ENCODE measurements at places on chromosomes 16 and 17.
A peak's percentile ranks its signal among the peaks of the same experiment; 100 is the strongest.

DNA sequence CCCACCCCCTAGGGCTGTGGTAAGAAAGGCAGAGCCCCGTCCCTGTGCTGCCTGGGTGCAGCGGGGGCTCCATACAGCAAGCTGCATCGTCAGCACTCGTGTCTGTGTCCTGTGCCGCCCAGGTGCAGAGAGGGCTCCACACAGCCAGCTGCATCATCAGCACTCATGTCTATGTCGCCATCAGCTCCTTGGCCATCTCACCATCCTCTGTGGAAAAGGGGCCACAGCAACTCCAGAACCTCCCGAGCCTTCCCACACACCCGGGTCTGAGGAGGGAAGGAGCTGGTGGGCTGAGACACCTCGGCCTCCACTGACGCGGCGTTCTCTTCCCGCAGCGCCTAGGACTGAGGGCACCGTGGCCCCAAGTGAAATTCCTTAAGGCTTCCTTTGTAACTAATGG is 72.9 kb upstream of the CHMP6 start:
- DNase-seq, result no peak

GRCh38 chr16:3328643-3329042 is 23.3 kb downstream of the ZNF75A start:
- no peak for DNase-seq

DNA sequence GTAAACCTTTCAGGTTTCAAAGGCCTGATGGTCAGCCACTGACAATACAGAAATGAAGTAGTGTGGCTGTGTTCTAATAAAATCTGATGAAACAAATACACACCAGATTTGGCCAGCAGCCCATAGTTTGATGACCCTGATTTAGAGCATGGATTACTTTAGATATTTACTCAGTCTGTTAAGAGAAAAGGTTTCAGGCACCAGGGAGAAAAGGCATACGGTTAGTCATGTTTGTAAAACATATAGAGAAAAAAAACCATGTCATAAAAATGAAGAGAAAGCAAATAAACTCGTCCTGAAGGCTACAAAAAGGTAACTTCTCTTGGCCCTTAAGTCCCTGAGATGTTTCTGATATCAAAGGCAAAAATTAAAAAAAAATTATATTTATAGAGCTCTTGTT is 112.1 kb downstream of the ADAMTS18 start:
- no peak for DNase-seq

- no peak for DNase-seq
Observed at GRCh38 chr17:81537856-81538555, 9.8 kb downstream of the FSCN2 start.

GRCh38 chr17:44867841-44868240 is 20.2 kb downstream of the HIGD1B start:
- no peak for DNase-seq

DNA sequence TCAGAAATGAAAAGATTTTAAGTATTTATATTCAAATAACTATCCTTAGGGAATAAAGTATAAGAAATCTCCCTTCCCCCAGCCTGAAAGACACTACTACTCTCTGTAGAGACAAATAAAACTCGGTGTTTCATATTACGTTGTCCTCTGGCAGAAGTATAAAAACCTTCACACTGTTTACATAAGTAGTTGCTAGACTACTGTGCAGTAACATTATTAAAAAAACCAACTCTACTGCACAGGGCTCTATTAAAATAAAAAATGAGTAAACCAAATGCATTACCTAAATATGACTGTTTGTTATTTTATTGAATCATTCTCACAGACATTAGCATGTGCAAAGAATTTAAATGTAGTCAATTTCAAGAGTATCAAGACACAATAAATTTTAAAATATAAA is 67.4 kb downstream of the MED13 start:
- no peak for DNase-seq

- DNase-seq, result no peak
Observed at GRCh38 chr17:30200106-30200505, 35.4 kb downstream of the SLC6A4 start.

- peak; percentile 66 for DNase-seq
Observed at GRCh38 chr16:89764711-89765201, 43.4 kb downstream of the ZNF276 start.

DNA sequence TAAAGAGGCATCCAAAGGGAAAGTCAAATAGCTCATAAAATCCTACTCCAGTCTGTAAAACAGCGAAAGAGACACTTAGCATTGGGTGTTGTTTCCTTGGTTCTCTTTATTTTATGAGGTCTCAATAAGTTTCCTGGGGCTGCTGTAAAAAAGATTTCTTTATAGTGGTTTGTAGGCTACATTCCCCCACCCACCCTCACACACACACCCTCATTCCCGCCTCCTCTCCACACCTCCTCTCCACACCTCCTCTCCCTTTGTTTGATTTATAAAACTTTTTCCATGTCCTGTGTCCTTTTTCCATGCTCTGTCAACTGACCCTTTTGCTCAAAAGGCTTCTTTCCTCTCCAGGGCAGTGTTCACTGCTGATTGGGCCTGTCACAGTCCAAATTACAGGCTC is 178.9 kb upstream of the SOX9 start:
- no peak for DNase-seq

- no peak for DNase-seq
Observed at GRCh38 chr17:44906010-44906646, 6.9 kb upstream of the EFTUD2 start.

- peak; percentile 54 for DNase-seq
Observed at GRCh38 chr16:3461151-3461550, 17.7 kb downstream of the NAA60 start.

DNA sequence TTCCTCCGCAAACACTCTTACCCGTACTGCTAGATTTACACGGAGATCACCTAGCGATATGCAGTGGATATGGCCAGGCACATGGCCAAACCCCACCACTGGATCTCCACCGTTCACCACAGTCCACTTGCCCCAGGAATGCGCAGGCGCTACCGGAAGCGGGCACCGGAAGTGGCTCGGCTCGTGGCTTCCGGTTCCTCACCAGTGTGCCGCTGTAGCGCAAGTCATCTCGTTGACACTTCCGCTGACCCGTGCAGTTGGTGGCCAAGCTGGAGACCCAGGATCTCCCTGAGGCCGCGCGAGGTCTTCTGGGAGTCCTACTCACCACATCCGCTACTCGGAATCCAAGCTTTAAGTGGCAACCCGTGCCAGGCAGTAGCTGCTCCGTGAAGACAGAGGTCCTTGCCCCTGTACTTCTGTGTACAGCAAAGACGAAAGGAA is 11.5 kb downstream of the ZNF597 start:
- peak; percentile 55 for DNase-seq

DNA sequence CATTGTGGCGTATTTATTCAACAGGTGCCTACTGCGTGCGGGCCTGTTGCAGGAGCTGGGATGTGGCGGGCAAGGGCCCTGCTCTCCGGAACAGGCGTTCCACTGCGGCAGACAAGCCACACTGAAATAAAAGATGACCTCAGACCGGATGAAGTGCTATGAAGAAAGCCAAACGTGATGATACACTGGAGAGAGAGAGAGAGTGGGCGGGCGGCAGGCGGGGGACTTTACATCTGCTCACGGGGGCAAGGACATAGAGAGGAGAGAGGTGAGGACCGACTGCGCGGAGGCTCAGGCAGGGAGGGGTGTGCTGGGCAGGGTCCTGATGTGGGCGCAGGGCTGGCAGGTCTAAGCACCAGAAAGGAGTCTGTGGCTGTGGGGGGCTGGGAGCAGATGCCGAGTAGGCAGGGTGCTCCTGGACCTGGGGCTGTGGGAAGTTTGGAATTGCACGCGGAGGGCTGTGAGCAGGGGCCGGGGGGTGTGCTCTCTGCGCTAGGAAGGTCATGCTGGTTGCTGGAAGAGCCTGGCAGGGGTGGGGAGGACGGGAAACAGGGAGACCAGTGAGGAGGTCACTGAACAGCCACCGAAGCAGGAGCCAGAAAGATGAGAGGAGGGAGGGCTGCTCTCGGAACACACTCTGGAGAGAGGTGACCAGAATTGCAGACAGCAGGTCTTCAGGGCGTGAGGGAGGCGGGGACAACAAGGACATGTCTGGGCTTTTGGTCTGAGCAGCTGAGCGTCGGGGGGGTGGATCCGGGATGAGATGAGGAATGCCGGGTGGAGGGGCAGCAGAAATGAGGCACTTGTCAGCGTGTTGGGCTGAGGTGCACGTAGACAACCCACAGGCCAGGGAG is 9.9 kb downstream of the MXRA7 start:
- peak; percentile 31 for DNase-seq

DNA sequence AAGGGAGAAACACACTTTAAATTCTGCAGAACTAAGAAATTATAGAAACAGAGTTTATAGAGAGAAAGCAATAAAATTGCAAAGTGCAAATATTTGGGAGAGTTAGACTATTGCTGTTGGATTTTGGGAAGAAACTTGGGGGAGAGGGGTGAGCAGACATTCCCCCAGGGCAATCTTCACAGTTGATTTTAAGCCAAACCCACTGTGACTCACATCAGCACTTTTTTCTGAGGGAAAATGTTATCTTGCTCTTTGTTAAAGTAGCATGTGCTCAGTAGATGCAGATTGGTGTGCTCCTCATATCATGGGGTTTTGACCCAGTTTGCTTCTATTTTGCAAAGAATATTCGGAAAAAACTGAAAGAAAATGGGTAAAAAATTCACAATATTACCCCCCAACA is 367.6 kb downstream of the CDH11 start:
- no peak for DNase-seq

GRCh38 chr16:48067388-48067787 is 88.4 kb downstream of the ABCC12 start:
- no peak for DNase-seq

- DNase-seq, result no peak
Observed at GRCh38 chr16:14569213-14569612, 60.8 kb downstream of the PARN start.

DNA sequence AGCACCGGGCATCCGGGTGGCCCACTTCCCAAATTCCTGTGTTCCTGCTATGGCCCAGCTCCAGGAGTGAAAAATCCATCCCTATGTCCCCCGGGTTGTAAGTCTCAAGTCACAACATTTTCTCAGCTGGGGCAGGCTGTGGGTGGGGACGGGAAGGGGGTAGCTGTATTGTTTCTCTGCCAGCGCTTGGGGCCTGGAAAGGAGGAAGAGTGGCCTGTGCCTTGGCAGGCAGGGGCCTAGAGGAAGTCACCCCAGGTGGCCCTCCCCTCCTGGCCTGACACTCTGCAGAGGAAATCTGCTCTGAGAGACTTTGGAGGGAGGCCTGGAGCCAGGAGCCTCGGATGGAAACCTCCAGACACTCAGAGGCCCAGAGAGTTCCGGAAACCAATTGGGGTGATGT is 10.6 kb upstream of the SCN4A start:
- DNase-seq, result no peak

DNA sequence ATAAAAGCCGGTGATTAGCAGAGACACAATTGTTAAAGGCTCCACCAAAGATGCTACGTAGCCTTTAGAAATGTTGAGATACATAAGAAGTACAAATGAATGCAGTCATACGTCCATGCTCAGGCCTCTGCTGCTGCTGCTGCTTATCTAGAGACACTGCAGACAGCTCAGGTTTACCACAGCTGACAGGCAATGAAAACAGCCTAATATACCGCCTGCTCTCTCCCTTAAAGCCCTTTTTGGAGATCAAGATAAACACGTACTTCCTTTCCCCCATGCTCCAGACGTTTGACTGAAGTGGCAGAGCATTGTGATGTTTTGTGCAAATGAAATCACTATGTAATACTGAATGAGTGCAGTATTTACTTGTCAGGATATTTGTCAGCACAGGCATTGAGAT is 185.3 kb downstream of the AATF start:
- no peak for DNase-seq

- peak; percentile 21 for DNase-seq
Observed at GRCh38 chr17:8144401-8145231, 7.6 kb downstream of the PER1 start.

GRCh38 chr17:58317421-58318064 is 11.1 kb downstream of the TSPOAP1 start:
- DNase-seq, result peak; percentile 87

DNA sequence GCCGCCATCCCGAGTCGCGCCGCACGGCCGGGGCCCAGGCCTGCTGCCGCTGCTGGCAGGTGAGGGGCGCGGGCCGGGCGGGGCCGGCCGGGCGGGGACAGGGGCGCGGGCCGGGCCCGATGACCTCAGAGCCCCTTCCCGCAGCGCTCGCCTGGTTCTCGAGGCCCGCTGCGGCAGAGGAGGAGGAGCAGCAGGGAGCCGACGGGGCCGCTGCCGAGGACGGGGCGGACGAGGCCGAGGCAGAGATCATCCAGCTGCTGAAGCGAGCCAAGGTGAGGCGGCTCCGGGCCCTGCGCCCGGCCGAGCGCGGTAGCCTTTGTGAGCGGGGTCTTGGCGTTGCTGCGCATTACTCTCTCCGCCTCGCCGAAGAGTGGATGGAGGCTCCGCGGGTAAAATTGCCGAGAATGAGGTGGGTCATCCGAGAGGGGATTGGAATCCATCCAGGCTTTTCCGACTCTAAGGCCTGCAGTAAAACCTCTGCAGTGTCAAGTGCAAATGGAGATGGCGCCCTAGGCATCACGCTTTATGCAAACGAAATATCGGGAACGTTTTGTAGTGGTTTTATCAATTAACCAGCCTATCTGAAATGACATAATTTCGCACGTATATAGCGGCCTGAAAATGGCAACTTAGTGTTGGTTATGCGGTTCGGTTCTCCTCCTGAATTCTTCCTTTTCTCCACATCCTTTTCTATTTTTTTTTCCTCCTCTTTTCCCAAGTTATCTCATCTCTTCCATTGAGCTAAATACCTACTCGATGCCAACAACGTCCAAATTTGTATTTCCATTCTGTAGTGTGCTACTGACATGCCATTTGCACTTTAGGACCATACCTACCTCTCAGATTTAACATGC is 577 bp downstream of the TTC19 start:
- no peak for DNase-seq

DNA sequence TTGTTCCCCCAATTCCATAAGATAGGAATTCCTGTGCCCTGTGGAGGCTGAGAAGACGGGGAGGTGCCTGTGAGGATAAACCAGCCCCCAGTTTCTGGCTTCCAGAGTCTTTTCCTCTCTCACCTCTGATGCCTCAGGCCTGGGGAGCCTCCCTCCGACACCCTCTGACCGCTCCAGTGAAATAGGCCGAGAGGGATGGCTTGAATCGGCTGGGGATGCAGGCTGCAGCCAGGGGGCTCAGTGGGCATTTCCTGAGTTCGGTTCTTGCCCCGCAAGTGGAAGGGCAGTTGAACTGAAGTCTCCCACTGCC is 339.4 kb downstream of the SEC14L1 start:
- DNase-seq, result no peak
